ENCODE measurements at places on chromosomes 5 and 9.

DNA sequence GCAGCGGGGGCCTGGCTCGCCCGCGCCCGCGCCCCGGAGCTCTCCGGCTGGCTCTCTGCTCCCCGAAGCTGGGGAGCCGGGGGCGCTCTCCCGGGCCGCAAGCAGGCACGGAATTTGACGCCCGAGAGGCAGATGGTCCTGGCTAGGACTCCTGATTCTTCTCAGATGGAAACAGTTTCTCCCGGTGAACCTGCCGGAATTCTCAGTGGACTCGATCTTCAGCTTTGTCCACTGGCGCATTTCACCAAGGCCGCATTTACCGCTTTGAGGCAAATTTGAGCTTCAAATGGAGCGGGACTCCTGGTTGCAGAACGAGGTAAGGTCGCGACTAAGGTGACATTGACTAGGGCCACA is 305.7 kb upstream of the KCNN2 start:
- no peak overlapping the region for H3K27ac ChIP-seq
- H3K4me1 ChIP-seq, result peaks cover 10% of the 10 kb centered on the region
- H3K36me3 ChIP-seq, result no peaks in the 10 kb centered on the region
- DNase-seq, result no peak
- peaks cover 41% of the 10 kb centered on the region for H3K27me3 ChIP-seq

DNA sequence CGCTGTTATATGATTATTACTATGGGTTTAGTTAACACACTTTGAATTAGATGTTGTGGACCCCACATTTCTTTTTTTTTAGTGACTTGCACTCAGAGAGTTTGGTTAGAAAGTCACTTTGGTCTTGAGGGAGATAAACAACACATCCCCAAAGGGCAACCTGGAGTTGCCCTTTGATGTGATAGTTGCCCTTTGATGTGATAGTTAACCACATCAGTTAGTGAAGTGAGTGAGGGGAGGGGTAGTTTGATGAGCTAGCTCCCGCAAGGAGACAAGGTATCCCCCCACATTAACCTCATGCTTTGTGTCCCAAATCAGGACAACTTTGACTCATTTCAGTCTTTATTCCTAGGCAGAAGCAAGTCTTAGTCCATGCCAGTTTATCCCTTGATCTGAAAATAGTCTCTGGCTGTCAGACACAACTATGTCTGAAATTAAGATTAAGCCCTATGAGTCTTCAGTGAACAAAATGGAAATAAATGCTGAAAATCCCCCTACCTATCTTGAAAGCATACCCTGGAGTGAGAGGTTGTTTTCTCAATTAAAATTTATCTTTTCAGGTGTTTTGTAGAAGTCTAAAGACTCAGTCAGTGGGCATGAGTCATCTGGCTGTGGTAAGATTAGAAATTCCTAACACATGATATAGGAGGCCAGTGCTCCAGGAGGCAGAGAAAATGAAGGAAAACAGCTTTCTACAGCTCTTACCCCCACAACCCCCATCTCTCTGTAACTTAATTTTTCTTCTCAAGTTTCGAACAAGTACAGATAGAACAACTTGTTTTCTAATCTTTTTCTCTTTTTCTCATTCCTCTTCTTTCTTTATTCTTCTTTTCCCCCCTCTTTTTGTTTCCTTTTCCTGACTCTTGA is 208.9 kb upstream of the DMRTA1 start:
- H3K27ac ChIP-seq, result peak overlapping the region; percentile 95
- no peaks in the 10 kb centered on the region for H3K27me3 ChIP-seq
- H3K4me3 ChIP-seq, result peak overlapping the region; percentile 37
- DNase-seq, result peak; percentile 96

GRCh38 chr5:65623482-65623881 is 651 bp downstream of the TRIM23 start:
- no peaks in the 10 kb centered on the region for H3K27me3 ChIP-seq
- peak overlapping the region; percentile 89 for H3K27ac ChIP-seq
- no peaks in the 10 kb centered on the region for H3K36me3 ChIP-seq
- peak overlapping the region; percentile 96 for H3K4me3 ChIP-seq
- peaks cover 6% of the 10 kb centered on the region for H3K4me1 ChIP-seq

DNA sequence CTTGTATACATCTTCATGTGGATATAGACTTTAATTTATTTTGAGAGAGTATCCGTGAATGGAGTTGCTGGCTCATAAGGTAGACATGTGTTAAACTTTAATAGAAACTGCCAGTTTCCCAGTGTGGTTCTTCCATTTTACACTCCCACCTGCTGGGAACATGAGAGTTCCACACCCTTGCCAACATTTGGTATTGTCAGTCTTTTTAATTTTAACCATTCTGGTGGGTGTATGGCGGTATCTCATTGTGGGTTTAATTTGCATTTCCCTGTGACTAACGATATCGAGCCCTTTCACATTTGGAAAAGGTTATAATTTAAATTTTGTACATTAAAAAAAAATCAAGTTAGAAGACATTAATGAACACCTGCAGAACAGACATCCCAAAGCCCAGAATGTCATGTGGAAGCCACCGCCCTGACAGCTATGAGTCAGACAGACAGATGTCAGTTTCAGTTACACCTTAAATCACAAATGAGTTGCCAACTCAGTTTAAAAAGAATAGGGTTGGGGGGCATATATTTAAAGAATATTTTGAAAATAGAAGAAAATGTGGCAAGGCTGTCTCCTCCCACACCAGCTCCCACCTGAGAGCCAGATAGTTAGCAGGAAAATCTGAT is 36.9 kb downstream of the ANKRD33B start:
- peak; percentile 11 for DNase-seq
- no peaks in the 10 kb centered on the region for H3K27me3 ChIP-seq
- no peaks in the 10 kb centered on the region for H3K36me3 ChIP-seq
- H3K27ac ChIP-seq, result peak overlapping the region; percentile 34

DNA sequence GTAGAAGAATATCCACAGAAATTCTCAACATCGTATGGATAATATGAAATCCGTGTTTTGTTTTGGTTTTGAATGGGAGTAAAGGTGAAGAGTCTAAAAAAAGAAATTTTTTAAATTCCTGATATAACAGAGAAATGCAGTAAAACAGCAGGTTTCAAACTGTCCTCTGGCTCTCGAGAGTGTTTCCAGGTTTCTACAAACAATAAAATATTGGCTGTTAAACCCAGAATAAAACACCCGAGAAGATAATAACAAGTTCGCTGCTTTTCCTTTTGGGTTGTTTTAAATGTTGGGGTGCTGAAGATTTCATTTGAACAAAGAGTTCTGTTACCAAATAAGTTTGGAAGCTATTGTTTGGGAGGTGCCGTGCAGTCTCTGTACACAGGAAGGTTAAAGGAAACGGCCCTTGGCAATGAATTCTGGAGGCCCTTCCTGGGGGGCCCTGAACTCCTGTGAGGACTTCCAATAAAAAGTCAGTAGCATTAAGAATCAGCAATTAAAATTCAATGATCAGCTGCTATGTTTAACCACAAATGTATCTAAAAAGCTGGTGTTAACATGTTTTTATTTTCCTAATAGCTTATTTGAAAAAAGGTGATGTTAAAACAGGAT is 215.8 kb downstream of the TSSK1B start:
- H3K27ac ChIP-seq, result no peak overlapping the region
- H3K4me3 ChIP-seq, result no peak overlapping the region
- H3K27me3 ChIP-seq, result no peaks in the 10 kb centered on the region
- H3K36me3 ChIP-seq, result no peaks in the 10 kb centered on the region

DNA sequence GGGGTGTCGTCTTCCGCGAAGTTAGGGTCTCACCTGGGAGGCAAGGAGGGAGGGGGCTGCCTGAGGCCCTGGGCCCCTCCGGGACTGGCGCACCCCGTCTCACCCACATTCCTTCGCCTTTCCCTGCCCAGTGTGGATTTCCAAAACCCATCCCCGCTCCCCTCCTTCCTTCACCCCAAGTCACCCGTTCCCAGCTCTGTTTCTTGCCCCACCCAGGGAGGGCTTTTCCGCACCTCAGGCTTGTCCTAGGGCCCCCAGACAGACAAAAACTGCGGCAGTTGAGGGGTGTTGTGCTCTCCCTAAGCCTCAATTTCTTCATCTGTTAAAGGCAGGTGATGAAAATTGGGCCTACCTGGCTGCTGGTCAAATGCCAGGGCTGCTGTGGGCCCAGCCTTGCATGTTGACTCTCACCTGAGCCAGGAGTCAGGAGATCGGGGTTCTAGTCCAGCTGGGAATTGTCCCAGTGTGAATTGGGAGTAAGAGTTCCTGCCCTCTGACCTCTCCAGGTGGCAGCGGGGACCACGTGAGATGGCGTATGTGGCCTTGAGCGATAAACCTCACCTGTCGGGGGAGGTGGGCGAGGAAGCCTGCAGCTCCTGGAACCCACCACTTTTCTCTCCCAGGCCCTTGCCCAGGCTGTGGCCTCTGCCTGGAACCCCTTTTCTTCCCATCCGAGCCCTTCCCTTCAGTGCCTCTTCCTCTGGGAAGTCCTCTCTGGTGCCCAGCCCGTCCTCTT is 143.4 kb upstream of the IER5L start:
- H3K27me3 ChIP-seq, result no peaks in the 10 kb centered on the region
- peaks cover 23% of the 10 kb centered on the region for H3K4me1 ChIP-seq
- H3K36me3 ChIP-seq, result no peaks in the 10 kb centered on the region
- no peak overlapping the region for H3K27ac ChIP-seq
- no peak overlapping the region for H3K4me3 ChIP-seq

GRCh38 chr9:82406456-82407085 is 418.0 kb downstream of the SPATA31D1 start:
- H3K27ac ChIP-seq, result no peak overlapping the region
- no peak overlapping the region for H3K4me3 ChIP-seq
- no peaks in the 10 kb centered on the region for H3K4me1 ChIP-seq
- DNase-seq, result no peak
- no peaks in the 10 kb centered on the region for H3K27me3 ChIP-seq
- H3K36me3 ChIP-seq, result no peaks in the 10 kb centered on the region

DNA sequence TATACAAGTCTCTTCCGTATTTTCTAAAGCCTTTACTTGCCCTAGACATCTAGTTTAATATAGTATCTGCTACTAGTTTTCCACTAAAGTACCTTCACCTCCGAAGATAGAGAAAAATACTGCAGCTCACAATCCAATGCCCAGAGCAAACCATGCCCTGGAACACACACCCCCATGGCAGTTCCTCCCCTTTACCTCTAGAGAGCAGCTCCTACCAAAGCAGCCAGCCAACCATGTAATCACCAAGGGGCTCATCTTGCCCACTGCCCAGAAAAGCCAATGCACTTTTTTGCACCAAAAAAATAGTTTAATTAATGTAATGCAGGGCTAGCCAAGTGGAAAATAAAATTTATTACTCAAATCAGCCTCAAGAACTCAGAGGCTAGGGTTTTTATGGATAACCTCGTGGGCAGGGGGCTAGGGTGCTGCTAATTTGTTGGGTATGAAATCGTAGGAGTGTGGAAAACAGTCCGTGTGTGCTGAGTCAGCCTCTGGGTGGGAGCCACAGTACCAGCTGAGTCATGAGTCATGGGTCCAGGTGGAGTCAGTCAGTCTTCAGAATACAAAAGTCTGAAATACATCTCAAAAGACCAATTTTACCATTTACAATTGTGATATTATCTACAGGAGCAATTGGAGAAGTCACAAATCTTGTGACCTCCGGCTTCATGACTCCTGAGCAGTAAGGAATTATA is 120.1 kb upstream of the ACO1 start:
- peak; percentile 1 for DNase-seq
- no peak overlapping the region for H3K4me3 ChIP-seq
- no peaks in the 10 kb centered on the region for H3K27me3 ChIP-seq
- H3K27ac ChIP-seq, result no peak overlapping the region

- no peaks in the 10 kb centered on the region for H3K4me1 ChIP-seq
- H3K27ac ChIP-seq, result no peak overlapping the region
- no peaks in the 10 kb centered on the region for H3K36me3 ChIP-seq
- DNase-seq, result peak; percentile 36
These were observed 203.1 kb upstream of the PIK3R1 start for GRCh38 chr5:68012429-68012828.

DNA sequence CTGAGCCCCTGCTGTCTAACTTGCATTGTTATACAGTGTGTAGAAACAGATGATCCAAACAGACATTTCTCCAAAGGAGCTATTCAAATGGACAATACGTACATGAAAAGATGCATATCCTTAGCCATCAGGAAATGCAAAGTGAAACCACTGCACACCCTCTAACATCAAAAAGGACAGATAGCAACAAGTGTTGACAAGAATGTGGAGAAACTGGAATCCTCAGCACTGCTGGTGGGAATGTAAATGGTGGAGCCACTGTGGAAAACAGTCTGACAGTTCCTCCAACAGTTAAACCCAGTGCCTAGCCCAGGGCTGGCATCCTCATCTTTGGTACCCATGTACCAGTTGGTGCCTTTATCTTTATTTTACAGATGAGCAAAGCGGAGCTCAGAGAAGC is 8.5 kb downstream of the ORM2 start:
- H3K27me3 ChIP-seq, result no peaks in the 10 kb centered on the region
- no peak overlapping the region for H3K4me3 ChIP-seq
- no peak overlapping the region for H3K27ac ChIP-seq
- peaks cover 4% of the 10 kb centered on the region for H3K36me3 ChIP-seq
- no peak for DNase-seq
- no peaks in the 10 kb centered on the region for H3K4me1 ChIP-seq

DNA sequence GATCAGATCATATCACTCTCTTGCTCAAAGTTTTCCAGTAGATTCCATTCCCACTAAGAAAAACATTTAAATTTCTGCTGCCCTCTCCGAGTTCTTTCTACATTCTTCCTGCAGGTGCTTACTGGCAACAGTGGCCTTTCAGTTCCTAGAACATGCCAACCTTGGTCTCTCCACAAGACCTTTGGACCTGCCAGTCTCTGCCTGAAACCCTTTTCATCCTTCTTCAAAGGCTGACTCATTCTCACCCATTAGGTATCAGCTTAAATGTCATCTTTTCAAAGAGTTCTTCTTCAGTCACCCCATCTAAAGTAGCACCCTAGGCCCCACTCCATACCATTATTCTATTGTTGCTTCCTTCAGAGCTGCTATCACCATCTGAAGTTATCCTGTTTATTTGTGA is 21.8 kb downstream of the PPIC start:
- DNase-seq, result no peak
- no peak overlapping the region for H3K27ac ChIP-seq
- no peak overlapping the region for H3K4me3 ChIP-seq

- no peak for DNase-seq
- no peak overlapping the region for H3K27ac ChIP-seq
- H3K36me3 ChIP-seq, result peaks cover 14% of the 10 kb centered on the region
- peaks cover 17% of the 10 kb centered on the region for H3K4me1 ChIP-seq
These were observed 48.3 kb downstream of the FAM78A start for GRCh38 chr9:131227959-131228460.

- no peaks in the 10 kb centered on the region for H3K36me3 ChIP-seq
- H3K27me3 ChIP-seq, result peaks cover 5% of the 10 kb centered on the region
- no peaks in the 10 kb centered on the region for H3K4me1 ChIP-seq
These were observed 6.9 kb upstream of the GMCL2 start for GRCh38 chr5:178194026-178194425.

DNA sequence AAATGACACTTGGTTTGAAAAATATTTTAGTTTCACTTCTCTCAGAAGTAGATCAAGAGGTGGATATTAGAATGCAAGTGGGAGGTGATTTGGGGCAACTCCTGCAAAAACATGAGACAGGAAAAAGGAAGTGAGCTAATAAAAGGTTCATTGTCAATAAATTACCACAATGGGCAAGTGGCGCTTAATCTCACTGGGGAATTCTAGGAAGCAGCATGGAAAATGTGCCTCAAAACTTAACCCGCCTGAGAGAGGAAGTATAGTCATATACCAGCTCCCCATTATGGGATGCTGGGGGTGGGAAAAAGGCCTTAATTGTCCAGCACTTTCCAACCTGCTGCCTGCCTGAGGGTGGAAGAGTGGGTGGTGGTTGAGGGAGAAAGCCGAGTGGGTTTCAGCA is 204.1 kb downstream of the ELAVL2 start:
- peaks cover 17% of the 10 kb centered on the region for H3K4me1 ChIP-seq
- H3K27me3 ChIP-seq, result no peaks in the 10 kb centered on the region
- H3K27ac ChIP-seq, result no peak overlapping the region
- H3K36me3 ChIP-seq, result no peaks in the 10 kb centered on the region

- H3K27me3 ChIP-seq, result no peaks in the 10 kb centered on the region
- H3K36me3 ChIP-seq, result no peaks in the 10 kb centered on the region
- DNase-seq, result peak; percentile 99
- no peak overlapping the region for H3K4me3 ChIP-seq
- H3K4me1 ChIP-seq, result peaks cover 20% of the 10 kb centered on the region
- H3K27ac ChIP-seq, result peak overlapping the region; percentile 90
These were observed 75.4 kb upstream of the CDKN2B start for GRCh38 chr9:22084336-22085035.
